NCI-H82 (cell line): ENCODE measurements at places on chromosomes 11 and 22.

DNA sequence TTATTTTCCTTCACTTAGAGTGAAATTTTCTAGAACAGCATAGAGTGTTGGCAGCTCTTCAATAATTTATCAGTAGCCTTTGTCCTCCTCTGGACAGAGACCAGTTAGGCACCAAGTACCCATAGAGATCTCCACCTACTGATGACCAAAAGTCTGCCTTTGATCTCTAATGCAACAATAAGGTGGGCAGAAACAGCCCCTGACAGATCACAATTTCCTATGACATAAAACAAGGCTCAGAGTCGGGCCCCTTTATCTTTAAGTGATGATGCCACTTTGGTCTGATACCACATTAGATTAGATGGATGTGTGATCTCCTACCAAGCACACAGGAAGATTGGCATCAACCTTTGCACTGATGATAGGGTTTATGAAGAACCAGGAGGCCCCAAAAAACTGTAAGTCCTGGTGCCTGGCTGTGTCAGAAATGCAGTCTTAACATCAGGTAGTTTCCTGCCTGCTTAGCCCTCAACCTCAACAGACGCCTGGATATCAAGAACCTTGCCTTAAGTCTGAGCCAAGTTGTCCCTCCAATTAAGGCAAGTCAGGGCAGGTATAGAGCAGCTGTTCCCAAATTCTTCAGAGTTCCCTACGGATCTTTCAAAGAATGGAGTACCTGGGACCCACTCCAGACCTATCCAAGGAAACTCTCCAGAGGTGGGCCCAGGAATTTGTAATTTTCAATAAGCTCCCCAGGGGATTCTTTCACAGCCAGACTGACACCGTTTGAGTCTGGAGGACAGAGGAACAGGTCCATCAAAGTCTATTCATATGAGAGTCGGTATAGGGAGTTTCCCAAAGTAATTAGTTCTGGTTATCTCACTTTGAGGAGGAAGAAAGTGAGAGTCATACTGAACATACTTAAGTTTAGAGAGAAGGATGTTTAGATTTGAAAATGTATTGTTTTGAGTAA, 30.6 kb upstream of the TMPRSS4 start:
- peak; percentile 24 for DNase-seq

GRCh38 chr22:23689414-23689813, 1.4 kb upstream of the RGL4 start:
- no peak for DNase-seq

DNA sequence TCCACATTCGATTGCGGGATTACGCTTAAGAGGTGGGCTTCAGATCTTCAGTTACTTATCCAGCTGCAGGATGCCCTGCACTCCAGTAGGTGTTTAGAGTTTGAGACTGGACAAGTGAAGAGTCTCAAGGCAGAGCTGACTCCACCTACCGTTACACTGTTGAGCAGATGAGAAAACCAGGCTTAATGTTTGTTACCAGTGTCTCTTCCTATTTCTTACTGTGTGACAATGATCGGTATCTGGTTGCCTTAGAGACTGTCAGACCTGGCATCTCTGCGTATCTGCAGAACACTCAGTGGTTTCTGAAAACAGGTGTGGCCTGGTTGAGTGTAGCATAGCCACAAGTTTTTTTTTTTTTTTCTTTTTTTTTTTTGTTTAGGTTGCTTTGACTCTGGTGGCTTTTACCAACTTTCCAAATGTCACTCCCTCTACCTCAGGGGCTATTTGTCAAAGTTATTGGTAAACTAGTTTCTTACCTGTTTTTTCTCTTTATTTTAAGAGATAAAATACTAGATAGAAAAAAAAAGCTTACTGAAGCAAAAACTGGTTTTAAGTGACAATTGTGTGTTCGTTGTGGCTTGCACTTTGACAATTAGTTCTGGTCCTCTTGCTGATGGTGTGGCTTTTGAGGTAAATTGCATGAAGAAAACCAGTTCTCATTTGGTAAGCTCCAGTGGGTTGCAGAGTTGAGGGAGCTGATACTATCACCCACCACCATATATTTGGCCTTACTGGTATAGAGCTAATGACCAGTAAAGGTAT, 284.8 kb downstream of the ETS1 start:
- no peak for DNase-seq

DNA sequence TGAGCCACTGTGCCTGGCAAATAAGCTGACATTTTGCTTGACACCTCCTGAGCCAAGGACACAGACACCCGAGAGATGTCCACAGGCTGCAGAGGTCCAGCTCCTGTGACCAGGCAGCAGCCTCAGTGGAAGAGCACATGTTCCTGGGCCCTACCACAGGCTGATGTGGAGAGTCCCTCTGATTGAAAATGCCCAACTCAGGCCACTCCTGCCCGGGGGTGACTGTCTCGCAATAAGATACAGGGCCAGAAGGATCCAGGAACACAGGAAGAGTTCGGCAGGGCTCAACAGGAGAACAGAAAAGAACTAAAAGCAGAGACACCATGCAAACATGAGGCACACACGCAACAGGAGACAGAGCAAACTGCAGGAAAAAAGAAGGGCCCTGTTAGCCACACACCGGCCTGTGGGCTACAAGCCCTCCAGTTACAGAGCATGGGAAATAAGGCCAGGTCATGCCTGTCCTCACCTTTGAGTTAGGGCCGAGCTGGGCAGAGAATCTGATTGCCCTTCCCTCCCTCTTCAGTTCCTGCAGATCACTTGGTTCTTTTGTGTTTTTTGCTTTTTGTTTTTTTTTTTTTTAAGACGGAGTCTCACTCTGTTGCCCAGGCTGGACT, 28.3 kb upstream of the MALAT1 start:
- no peak for DNase-seq

GRCh38 chr11:68467201-68467834, 6.8 kb downstream of the PPP6R3 start:
- DNase-seq: no peak

DNA sequence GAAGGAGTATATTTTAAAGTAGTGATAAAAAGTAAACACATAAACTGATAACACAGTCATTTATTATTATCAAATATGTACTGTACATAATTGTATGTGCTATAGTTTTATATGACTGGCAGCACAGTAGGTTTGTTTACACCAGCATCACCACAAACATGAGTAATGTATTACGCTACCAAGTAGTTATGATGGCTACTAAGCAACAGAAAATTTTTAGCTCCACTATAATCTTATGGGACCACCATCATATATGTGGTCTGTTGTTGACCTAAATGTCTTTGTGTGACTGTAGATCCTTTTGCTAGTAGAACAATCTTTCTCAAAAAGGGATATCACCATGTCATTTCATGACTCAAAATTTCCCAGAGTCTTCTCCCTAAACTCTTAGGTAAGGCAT, 93.5 kb downstream of the LARGE2 start:
- no peak for DNase-seq

DNA sequence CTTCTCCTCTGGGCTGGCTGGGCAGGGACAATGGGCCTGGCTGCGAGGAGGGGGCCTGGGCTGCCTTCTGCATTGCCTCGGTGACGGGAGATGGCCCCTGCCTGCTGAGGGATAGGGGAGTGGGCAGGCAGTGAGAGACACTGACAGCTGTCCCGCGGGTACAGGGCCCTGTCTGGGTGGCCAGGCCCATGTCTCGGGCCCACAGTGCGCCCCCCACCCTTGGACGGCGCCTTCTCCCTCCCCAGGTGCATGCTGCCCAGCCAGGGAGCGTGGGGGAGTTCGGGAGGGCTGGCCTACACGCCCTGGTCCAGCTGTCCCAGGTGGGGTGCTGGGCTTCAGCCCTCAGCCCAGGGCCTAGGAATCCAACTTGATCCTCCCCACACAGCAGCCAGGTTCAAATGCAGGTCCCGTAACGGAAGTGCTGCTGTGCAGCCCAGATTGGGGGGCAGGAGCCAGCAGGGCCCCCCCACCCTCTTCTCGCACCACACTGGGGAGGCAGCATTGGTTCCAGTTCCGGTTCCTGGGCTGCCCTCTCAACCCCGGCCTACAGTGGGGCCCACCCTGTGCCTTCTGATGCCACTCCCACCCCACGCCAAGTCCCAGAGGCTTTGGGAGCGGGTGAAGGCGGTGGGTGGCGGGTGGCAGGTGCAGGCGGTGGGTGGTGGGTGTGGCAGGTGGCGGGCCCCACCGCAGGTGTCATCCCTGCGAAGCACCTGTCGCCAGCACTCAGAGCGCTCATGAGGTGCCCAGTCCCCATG, 7.3 kb upstream of the TSSC4 start:
- no peak for DNase-seq

DNA sequence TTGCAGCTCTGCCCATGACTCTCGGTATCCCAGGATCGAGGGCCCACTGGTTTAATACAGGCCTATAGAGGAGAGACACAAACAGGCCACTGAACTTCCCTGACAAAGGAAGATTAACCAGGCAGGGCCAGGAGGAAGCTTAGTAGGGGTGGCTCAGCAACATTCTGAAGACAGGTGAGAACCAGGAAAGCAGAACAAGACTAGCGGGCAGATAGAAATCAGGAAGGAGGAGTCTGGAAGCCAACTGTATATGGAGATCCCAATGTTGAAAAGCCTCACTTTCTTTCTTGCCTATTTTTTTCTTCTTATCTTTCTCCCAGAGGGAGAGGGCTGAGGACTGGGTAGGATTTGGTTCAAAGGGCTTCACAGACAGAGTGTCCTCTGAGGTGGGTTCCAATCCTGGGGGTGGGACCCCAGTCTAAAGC, 5.4 kb downstream of the PI4KA start:
- DNase-seq: no peak
